Ureter (tissue), 1 donor: ENCODE measurements at places on chromosomes 3 and 15. TPM values are rescaled to one million over a fixed set of nuclear protein-coding genes. Genes with fewer than 3 reads are reported as not detected.

The PBRM1 gene
- total RNA-seq: 82.3 TPM

The DNASE1L3 gene
- total RNA-seq: 6.1 TPM

The SUMF1 gene
- total RNA-seq: 42.6 TPM

The SH2D7 gene
- not detected for total RNA-seq

The SPESP1 gene
- 3.0 TPM for total RNA-seq

The CHAC1 gene
- total RNA-seq: 9.2 TPM

GRCh38 chr15:96362755-96363651 lies 32.5 kb downstream of the NR2F2 start:
- no peak for DNase-seq

DNA sequence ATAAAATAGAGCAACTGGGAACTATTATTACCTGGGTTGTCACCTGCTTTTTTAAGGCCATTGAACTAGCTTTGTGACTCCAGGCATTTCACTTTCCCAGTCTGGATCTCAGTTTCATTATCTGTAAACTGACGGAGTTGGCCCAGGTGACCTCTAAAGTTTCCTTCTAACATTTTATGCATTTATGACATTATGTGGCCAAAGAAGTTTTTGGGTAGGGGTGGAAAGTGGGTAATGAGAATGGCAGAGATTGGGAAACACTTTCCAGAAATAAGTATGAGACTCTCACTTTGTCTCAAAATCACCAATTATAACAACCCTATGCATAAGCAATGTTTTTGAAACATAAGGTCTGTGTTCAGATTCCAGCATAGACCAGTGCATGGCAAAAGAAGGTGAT lies 99.1 kb upstream of the ARHGEF3 start:
- DNase-seq: no peak

- DNase-seq: no peak
Measured at GRCh38 chr15:78414621-78415250, 23.3 kb upstream of the IREB2 start.

DNA sequence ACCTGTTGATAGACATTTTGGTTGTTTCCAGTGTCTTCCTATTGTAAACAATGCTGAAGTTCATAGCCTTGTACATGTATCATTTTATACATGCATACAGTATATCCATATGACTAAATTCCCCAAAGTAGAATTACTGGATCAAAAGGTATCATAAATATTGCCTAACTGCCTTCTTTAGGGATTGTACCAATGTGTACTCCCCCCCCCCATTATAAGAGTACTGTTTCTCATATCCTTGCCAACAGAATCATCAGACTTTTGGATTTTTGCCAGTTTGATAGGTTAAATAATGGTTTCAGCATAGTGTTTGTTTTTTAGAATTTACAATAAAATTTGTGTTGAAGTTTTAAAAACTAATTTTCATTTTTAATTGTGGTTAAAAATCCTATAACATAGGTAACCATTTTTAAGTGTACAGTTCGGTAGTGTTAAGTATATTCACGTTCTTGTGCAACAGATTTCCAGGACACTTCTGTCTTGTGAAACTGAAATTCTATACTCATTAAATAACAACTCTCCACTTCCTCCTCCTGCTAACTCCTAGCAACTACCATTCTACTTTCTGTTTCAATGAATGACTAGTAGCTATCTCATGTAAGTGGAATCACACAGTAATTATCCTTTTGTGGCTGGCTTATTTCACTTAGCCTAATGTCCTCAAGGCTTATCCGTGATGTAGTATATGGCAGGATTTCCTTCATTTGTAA lies 30.8 kb upstream of the MAP3K13 start:
- DNase-seq: no peak

GRCh38 chr3:186303965-186304364 lies 58.1 kb downstream of the DGKG start:
- no peak for DNase-seq

GRCh38 chr15:58114812-58115211 lies 23.4 kb upstream of the AQP9 start:
- DNase-seq: no peak

DNA sequence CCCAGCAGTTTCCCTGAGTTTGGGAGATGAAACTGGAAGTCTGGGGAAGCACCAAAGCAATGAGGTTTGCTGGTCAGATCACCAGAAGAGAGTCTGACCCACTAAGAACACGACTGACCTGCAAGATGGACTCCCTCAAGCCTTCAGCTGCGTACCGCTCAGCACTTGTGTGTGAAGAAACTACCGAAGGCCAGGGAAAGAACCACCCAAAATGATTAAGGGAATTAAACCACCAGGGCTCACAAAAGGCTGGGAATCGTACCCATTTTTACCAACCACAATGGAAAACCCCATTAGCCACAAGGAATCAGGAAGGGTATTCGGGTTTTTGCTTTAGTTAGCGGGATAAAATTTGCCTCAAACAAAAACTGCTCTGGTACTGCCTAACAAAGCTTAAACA lies 21.6 kb downstream of the ATP13A3 start:
- DNase-seq: no peak

- no peak for DNase-seq
Measured at GRCh38 chr15:52289629-52290081, 5.9 kb downstream of the MYO5C start.

DNA sequence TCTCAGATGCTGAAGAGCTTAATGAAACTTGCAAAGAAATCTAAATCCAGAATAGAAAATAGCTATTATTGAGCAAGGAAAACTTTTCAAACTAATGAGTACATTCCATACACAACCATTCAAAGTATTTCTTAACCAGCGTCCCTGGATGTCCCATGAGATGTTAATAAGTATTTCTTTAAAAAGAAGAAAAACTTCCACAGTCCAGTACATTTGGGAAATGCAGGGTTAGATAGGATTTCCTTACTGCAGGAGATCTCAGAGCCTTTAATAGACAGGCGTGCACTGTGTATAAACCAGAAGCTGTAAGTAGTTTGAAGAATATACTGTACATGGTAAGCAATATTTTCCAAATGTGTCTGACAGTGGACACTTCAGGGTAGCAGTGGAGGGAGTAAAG lies 29.6 kb upstream of the BHLHE40 start:
- no peak for DNase-seq

DNA sequence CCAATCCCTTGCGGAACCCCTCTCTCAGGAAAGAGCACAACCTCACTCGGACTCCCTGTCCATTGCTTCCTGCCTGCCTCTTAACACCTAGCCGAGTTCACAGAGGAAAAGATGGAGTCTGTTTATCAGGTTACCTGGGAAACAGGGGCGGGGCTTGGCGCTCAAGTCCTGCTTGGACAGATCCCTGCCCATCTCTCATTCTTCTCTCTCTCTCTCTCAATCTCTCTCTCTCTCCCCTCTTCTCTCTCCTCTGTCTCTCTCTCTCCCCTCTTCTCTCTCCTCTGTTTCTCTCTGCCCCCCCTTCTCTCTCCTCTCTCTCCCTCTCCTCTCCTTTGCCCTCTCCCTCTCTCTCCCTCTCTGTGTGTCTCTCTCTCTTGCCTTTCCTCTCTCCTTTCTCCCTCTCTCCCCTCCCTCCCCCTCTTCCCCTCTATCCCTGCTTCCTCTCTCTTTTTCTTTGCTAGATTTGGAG lies at the start of gene EFHB:
TSS of gene EFHB (minus strand) at position 120 of the 469 bp plus-strand sequence. CDS start 199 bp downstream, outside the sequence.
- no peak for DNase-seq

DNA sequence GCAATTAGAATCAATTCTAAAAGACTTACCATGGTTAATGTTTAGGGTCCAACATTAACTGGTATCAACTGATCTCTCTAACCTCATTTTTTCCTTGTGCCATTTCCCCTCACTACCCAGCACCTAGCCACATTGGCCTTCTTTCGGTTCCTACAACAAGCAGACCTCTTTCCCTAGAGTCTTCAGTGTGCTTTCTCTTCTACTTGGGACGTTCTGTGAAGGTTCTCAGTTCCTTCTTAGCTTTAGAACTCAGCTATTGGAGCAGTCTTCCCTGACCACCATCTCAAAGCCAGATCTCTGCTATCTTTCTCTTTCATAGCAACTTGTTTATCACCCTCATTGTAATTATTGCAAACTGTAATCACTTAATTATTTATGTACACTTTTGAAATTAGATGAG lies 31.5 kb upstream of the MINDY4B start:
- DNase-seq: no peak
